GM12891 (cell line): ENCODE measurements at places on chromosomes 5 and 9.
A peak's percentile ranks its signal among the peaks of the same experiment; 100 is the strongest.

GRCh38 chr9:36008774-36009300 lies 27.9 kb upstream of the RECK start:
- peak; percentile 18 for DNase-seq

GRCh38 chr5:160438316-160439204 lies 16.9 kb downstream of the PTTG1 start:
- no peak for DNase-seq

DNA sequence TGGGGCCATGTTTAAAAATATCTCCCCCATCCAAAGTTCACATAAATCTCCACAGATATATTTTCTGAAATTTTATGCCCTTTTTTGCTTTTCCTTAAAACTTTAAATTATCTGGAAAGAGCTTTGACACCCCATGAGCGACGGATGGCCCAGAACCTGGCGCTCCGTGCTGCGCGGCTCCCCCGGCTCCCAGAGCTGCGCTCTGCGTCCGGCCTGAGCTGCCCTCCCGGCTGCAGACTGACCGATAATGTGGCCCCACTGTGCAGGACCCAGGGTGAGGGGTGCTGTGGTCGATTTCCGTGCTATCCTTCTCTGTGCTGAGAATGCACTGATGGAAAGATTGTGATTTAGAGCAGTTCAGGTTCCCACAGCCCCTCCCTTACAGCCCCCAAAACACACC lies 292.3 kb upstream of the IRX4 start:
- DNase-seq = no peak

DNA sequence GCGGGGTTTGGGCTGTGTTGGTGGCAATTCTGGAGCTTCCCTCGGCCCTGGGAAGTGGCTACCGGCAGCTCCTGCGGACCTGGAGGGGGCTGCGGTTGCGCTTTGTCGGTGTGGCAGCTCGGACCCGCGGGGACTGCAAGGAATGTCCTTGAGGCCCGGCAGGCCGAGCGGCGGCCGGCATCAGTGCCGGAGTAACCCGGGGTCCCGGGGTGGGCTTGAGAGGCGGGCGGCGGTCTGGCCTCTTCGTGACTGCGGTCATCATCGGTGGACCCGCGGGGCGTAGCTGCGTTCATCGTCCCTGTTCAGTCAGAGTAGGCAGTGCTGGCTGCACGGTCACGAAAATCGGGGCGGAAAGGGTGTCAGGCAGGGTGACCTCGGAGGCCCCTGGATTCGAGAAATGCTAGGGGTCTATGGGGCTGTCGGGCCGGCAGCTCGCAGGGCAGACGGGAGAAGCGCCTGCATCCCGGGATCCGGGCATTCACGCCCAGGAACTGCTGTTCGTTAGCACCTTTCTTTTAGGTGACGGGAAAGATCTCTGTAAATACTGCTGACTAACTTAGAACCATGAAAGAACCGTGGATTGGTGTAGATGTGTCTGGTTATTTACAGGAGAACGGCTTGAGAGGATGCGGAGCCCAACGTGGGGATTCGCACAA lies 474 bp downstream of the HMGCR start:
- no peak for DNase-seq

GRCh38 chr5:1502046-1502736 lies 21.6 kb downstream of the LPCAT1 start:
- DNase-seq = no peak

DNA sequence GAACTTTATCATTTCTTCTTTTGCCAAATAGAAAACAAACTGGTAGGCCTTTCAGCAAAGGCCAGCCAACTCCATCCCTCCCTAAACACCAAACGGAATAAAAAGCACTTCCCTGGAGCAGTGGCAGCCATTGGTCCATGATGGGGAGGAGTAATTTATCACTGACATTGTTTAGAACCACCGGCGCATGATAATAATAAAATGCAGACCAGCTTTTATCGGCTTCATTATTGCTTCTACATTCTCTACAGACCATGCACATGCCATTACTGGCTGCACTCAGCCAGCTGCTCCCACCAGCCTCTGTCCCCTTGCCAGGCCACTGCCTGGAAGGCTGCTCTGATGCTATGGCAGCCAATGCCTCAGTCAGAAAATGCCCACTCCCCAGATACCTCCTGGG lies 45.9 kb downstream of the ABCA1 start:
- DNase-seq = no peak

GRCh38 chr9:137182836-137183235 lies 5.5 kb downstream of the ANAPC2 start:
- no peak for DNase-seq

DNA sequence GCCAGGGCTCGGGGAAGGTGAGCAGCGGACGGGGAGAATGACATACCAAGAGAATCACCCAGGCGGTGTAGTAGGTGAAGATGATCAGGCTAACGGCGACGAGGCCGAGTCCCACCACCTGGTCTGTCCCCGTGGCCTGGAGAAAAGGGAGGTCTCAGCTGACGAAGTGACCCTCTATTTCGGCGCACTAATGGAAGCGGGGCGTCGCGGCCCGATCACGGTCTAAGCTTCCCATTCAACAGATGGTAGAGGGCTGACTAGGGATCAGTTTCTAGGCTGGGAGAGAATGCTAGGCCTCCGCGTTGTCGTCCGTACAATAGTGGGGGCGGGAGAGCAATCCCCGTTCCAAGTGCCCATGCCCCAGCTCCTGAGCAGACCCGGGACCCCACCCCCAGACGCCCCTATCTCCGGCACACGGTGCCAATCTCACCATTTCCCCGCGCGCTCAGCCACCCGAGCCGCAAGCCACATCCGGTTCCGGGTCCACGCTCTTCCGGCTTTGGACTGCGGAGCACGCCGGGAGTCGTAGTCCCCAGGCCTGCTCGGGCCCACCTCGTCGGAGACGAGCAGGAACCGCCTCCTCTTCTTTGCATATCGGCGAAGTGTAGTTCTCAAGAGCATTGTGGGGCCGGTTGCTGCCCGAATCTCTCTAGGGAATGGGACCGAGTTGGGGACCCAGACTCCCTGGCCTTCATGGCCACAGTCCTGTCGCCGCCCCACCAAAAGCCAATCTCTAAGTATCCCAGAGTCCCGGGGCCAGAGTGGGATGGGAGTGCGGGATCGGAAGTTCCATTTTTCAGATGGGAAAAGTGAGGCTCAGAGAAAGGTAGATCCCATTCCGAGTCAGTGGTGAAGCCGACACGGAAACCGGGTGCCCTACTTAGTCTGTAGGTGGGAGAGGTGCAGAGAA lies at the start of gene DPM2:
DPM2 (minus strand) TSS at position 467 of the 910 bp plus-strand sequence; CDS start at position 433, 34 bp downstream.
- peak; percentile 97 for DNase-seq

DNA sequence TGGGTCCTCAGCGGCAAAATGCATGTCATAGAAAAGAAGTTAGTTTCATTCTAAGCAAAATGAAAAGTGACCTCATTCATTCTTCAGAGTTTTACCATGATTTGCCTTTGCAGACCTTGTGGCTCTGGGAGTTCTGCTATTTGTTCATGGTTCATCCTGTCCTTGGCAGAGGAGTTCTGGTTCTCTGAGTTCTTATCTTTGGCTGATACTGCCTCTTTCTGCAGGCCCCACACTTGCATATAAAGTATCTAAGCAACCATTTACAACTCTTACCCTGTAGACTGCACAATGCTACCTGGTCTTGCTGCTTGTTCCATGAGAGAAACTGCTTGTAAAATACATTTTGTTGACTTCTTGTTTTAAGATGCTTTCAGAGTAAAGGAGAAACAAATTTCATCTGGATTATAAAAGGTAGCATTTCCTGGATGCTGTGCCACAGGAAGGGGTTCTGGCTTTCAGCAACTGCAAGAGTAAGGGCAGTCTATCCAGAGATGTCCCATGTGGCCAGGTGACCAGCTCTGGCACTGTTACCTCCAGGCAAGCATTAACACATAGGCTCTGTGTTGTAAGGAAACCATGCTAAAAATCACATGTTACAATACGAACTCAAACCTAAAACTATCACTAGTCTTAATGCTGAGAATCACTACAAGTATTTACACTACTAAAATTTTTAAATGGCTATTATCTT lies 513.2 kb downstream of the SPOCK1 start:
- DNase-seq = no peak

GRCh38 chr9:36991516-36992134 lies 42.4 kb downstream of the PAX5 start:
- DNase-seq = peak; percentile 35

DNA sequence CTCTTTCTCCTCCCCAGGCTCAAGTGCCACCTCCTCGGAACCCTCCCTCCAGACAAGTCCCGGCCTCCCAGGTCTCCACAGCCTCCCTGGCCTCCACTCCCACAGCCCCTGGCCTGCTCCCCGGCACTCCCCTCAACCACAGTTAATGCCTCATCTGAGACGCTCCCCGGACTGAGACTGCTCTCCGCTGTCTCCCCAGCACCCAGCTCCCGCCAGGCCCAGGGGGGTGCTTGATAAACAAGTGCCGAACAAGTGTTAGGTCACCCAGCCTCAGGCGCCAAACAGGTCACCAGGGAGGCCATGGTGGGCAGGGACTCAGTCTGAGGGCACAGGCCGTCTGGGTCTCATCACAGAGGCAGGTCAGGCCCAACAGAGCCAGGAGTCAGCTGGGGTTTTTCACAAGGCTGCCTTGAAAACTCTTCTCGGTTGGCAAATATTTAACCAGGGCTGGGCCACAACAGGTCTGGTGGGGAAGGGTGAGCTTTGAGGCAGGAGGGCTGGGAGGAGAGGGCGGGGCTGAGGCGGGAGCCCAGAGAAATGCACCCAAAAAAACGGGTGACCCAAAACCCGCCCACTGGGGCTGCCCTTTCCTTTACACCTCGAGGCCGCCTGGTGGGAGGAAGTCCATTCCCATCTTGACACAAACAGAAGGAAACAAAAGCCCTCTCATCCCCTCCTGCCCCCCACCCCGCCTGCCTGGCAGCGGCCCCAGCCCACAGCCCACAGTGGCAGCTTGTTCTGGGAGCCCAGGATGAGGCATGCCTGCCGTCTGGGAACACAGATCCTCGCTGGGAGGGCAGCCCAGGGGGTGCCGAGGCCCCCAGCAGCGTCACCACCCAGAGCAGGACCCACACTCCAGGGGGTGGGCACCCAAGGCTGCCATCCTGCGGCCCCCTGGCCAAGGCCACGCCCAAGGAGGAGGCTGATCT lies 66.6 kb upstream of the STXBP1 start:
- no peak for DNase-seq

- DNase-seq = no peak
These were observed 2.5 kb downstream of the ENTPD8 start for GRCh38 chr9:137438591-137439157.

DNA sequence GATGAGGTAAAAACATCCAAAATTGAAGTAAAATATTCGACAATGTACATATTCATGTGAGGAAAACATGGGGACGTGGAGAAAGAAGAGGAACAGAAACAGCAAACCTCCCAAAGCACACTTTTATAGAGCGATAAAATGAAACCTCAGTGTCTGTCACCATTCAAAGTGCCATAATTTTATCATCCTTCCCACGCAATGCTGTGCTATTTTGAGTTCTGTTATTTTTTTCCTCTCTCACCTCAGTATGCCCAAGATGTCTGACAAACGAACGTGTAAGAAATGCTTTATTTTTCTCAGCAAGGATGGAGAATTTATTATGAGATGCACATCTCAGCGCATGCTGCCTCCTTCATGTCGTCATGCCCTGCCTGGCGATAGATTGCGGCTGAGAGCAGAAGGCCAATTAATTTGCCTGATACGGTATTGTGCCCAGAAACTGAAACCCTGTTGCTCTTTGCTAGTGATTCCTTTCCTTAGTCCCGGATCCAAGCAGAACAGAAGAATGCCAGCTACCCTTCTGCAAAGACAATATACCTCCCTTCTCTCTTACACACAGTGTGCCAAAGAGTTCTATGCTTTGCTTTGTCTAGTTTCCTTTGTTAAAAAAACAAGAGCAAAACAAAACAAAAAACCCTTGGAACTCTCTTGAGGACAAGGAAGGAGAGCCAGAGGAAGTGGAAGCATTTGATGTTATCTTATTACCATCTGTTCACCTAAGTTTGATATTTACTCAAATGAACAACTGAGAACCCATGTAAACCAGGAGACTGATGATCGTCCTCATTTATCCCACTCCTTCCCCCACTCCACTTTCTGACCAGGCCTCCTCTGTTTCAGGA lies 192.4 kb downstream of the SEMA6A start:
- DNase-seq = no peak

DNA sequence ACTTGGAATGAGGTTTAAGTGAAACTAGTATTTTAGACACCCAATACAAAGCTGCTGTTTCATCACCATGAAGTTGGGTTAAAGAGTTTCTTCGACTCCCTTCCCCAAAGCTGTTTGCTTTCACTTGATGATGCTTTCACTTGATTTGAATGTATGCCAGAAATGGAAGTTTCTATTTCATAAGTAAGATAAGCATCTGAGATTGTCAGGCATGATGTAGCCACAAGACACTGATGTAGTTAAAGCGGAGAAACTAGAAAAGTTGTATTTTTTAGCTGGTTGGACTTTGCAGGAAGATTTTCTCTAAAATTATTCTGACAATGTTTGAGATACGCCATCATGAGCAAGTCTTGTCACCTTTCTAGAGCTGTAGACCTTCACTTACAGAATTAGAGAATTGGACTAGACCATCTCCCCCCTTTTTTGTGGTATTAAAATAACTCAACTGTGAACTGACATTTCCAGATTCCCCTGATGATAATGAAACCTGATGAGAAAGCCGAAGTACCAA lies 20.0 kb downstream of the MOCS2 start:
- no peak for DNase-seq
